GM12892 (cell line): ENCODE measurements at places on chromosomes 5 and 9.

DNA sequence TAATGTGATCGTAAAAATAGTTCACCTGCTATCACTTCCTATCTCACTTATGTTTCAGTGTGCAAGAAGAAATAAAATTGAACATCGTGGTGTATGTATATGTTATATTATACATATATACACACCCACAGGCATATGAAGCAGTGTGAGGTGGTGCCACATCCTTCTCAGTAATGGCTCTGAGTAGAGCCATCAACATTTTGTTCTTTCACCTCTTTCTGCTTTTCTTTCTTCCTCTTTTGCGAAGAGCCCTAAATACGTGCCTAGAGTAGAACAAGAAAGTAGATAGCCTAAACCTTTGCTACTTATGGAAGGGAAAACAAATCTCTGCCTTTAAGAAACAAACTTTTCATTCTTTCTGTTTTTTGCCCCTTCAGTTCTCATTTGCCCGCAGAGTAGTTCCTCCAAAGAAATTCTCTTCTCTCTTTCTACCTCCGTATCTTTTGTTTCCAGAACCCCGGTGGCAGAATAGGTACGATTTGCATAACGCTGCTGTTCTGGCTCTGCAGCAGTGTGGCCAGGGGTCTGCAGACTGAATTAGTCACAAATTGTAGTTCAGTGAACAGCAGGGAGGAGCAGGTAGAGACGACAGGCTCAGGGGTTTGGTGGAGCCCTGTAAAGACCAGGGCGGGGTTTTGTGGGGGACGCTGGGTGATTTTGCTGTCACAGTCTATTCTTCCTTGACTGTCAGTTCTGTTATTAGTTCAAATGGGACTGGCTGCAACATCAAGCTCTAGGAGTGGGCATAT, 40.5 kb upstream of the PJA2 start:
- DNase-seq: no peak

DNA sequence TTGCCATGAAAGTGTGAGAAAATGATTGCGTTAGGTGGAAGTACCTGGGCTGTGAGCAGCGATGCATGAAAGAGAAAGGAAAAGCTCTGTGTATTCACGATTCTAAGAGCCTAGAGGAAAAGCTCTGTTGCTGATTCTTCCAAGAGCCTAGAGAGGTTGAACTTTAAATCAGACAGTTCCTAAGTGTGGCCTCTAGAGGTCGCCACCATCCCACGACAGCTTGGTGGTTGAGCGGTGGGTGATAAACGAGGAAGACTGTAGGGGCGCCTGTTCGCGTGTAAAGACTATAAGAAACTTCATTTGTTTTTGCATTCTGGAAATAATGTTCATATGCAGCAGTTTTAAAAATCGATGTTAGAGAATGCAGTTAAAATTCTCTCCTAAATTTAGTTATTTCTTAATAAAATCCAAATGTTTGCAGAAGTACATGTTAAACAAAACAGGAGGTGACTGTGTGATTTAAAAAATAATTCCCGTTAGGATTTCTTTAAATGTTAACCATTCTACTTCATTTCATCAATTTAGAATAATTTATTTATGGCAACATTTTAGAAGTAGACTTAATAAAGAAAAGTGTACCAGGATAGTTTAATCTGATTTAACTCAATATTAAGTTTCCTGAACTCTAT, 107.7 kb downstream of the TENT4A start:
- DNase-seq: peak; percentile 27

DNA sequence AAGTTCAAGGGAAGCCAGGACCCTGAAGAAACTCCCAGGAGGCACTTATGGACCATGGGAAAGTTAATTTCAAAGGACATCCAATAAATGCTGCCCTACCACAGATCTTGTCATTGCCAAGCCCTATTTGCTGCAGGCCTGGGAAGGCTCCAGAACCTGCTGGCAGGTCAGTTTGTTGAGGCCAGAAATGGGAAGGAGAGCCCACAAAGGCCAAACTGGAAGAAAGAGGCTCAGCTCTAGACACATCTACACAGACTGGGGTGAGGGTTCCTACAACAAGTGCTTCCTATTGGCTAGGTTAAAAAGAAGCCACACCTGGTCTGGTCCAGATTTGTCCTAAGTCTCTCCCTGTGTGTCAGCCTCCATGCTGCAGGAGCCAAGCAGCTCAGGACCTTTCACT, 94.4 kb downstream of the SIL1 start:
- no peak for DNase-seq

DNA sequence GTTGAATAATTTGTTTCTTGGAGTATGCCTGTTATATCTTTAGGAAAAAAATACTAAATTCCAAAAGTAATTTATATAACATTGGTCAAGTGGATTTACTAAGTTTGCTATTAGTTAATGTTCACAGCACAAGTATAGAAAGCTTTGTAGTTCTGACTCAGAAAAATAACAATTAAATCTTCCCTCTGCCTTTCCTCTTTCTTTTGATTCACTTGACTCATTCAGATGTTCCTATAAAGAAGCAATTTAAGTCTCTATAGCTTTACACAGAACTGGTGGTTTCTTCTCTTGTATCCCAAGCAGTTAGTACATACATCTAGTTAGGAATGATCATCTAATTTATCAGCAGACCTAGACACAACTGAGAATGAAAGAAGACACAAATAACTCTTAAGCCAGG, 4.5 kb upstream of the CDC42SE2 start:
- no peak for DNase-seq

DNA sequence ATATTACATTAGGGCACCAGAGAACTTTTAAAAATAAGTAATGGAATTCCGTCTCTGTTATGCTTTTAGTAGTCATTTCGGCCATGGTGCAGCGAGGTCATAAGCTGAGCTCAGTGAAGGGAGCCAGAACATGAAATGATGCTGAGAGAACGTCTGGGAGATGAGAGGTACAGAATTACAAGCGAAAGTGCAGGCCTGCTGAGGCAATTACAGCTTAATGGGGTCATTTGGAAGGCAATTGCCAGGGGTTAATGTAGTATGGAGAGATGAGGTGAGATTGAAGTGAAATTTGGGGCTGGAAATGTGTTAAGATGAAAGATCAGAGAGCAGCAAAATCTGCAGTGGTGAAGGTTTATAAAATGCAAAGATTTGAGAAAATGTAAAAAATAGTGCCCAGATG, 96.5 kb downstream of the PBX3 start:
- no peak for DNase-seq

DNA sequence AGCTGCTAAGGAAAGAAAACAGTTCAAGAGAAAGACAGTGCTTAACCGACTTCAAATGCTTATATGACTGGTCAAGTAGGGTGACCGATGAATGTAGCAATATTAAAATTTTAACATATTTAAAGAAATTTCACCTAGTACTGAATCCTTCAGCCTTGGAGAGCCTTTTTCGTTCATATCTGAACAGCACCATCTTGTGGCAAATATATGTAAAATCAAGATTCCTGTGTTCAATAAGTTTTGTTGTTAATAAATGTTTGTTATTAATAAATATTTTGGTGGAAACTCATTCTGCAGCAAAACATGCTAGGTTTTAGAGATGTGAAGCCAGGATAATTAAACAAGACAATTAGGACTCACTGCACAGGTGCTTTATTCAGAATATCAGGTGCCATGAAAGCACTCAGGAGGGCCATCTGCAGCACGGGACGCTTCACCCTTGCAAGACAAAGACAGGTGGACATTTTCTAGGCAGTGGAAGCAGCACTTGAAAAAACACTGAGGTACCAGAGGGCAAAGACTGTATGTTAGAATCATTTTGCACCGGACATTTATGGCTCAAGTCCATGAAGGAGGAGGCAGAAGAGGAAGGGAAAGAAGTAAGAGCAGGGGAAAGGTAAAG, 15.6 kb downstream of the TICAM2 start:
- no peak for DNase-seq
